ENCODE measurements at places on chromosomes 2 and 18. TPM values are rescaled to one million over a fixed set of nuclear protein-coding genes. Genes with fewer than 3 reads are reported as not detected.

Gene CYB5A
- total RNA-seq = 52.9 TPM

DNA sequence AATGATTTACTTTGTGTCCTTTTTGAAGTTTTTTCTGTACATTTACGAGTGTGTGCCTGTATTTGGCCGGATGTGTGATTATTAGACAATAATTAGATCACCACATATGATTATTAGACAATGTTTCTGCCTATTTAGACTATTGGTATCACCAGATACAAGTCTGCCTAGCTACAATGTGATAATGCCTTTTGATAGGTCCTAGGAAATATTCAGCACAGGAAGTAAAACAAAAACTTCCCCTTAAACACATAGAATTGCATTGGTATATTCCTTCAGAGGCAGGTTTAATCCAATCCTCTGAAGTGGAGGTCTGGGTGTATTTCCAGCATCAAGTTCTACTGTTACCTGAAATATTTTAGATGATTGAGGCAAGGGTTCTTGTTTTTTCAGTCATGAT is 275.1 kb downstream of the TGIF1 start:
- no peak for DNase-seq

- DNase-seq = no peak
Measured at GRCh38 chr18:75240433-75240832, 29.8 kb downstream of the TSHZ1 start.

GRCh38 chr2:19576411-19576810 is 218.0 kb upstream of the OSR1 start:
- DNase-seq = no peak
